Nasal cavity respiratory epithelium epithelial cell of viscerocranial mucosa (primary cell): ENCODE measurements at places on chromosomes 7 and 10. TPM values are rescaled to one million over a fixed set of nuclear protein-coding genes. Genes with fewer than 3 reads are reported as not detected.

Gene IRF5
- total RNA-seq: 2.1 and 12.4 TPM in 2 replicates

Gene PAPOLB
- under 0.01 TPM in 1 of 2 replicates, not detected in the other for total RNA-seq

Gene ZPBP
- total RNA-seq: not detected in 2 replicates

Gene PIK3AP1
- total RNA-seq: 0.64 and 1.0 TPM in 2 replicates
